ENCODE measurements at places on chromosomes 6 and 20.

- DNase-seq = no peak
These were observed 21.3 kb downstream of the TRMT6 start for GRCh38 chr20:5928836-5929715.

DNA sequence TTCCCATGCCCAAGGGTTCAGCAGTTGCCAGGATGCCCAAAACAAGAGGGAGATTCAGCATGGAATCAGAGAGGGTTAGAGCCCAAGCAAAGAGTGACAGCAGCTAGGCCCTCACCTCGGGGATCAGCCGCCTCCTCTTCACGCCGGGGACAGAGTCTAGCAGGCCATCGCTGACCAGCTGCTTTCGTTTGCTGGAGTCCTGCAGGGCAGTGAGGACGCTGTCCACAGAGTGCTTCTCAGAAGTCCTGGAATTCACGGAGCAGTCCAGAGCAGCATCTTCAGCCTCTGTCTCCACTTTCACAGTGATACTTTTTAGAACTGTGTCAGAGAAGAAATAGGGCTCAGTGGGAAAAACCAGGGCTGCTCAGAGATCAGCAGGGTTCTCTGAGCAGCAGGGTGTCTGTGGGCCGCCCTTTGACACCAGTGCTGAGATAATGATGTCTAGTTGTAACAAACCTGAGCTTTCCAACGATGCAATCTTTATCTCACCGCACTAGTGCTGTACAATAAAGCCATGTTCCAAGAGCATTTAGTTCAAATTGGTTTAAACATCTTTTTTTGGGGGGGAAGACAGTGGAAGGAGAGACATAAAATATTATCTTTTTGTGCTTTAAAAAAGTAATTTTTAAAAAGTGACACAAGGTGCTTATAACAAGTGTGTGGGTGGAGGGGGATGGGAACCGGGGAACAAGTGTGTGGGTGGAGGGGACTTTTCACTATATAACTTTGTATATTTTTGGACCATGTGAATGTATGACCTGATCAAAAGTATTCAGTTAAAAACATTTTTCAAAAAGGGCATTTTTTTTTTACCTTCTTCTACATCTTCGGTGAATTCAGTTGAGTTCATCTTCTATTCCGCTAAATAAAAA is 16.6 kb downstream of the BEND3 start:
- no peak for DNase-seq

- no peak for DNase-seq
These were observed 175.1 kb upstream of the JAG1 start for GRCh38 chr20:10848810-10849370.

- DNase-seq = no peak
These were observed 31.2 kb upstream of the SHLD1 start for GRCh38 chr20:5718896-5719595.

DNA sequence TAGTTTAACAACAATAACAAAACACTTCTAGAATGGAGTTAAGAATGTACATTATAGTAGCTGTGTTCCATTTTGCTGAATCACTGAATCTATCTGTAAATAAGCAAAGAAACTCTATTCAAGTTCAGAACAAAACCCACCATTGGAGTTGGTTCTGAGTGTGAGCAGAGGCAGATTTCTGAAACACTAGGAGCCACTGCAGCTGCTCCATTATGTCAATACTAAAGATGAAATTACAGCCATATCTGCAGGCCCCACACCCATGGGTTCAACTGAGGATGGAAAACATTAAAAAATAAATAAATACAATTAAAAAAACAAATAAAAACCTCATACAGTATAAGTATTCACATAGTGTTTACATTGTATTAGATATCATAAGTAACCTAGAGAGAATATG is 91.0 kb downstream of the REPS1 start:
- no peak for DNase-seq

All from activated T-cell treated with anti-CD3 and anti-CD28 coated beads, Interleukin-2, amount 50 U/mL, for 48 hours (primary cell).